Skin of body (tissue), 3 donors: ENCODE measurements at places on chromosomes 6 and 20. TPM values are rescaled to one million over a fixed set of nuclear protein-coding genes. Genes with fewer than 3 reads are reported as not detected.

The JPH2 gene
- 11.3 TPM for total RNA-seq

- DNase-seq = no peak
Measured at GRCh38 chr20:8267009-8267408, 134.9 kb downstream of the PLCB1 start.

GRCh38 chr6:119985952-119986736 is 636.6 kb upstream of the MAN1A1 start:
- DNase-seq = no peak

DNA sequence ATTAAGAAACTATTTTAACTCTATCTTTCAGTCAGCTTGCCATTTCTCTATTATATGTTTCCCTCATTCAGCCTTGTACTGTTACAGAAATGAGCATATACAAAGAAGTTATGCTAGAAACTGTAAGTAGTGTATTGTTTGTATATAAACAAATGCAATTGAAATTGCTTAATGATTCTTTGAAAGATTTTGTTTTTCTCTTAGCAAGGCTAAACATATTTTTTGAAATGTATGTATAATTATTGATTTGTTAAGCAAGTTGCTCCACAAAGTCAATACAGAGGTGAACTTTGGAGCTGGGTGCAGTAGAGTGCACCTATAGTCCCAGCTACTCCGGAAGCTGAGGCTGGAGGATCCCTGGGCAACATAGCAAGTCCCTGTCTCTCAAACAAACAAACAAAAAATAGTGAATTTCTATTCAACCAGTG is 253.6 kb downstream of the RNGTT start:
- no peak for DNase-seq

GRCh38 chr6:150800674-150801314 is 64.7 kb upstream of the MTHFD1L start:
- DNase-seq = peak; percentile 98

The DPPA5 gene
- not detected for total RNA-seq

The MSH5 gene
- 9.1 TPM for total RNA-seq

- no peak for DNase-seq
Measured at GRCh38 chr20:62826646-62827310, 9.9 kb downstream of the COL9A3 start.

GRCh38 chr20:12133553-12133952 is 215.9 kb downstream of the BTBD3 start:
- no peak for DNase-seq

- DNase-seq = no peak
Measured at GRCh38 chr6:4336778-4337442, 201.5 kb upstream of the ECI2 start.

The KCNB1 gene
- total RNA-seq = 2.4 TPM

- no peak for DNase-seq
Measured at GRCh38 chr6:7100753-7101081, 7.0 kb upstream of the RREB1 start.

DNA sequence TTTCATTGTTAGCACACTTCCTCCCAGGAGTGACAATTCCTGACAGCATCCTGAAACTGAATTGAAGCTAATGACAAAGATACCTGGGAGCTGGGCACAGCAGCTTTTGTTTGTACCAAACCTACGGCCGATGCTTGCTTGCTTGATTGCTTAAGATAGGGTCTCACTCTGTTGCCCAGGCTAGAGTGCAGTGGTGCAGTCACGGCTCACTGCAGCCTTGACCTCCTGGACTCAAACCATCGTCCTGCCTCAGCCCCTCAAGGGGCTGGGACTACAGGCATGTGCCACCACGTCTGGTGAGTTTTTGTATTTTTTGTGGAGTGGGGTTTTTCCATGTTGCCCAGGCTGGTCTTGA is 84.7 kb upstream of the SCP2D1 start:
- no peak for DNase-seq

The IPCEF1 gene
- 2.5 TPM for total RNA-seq

DNA sequence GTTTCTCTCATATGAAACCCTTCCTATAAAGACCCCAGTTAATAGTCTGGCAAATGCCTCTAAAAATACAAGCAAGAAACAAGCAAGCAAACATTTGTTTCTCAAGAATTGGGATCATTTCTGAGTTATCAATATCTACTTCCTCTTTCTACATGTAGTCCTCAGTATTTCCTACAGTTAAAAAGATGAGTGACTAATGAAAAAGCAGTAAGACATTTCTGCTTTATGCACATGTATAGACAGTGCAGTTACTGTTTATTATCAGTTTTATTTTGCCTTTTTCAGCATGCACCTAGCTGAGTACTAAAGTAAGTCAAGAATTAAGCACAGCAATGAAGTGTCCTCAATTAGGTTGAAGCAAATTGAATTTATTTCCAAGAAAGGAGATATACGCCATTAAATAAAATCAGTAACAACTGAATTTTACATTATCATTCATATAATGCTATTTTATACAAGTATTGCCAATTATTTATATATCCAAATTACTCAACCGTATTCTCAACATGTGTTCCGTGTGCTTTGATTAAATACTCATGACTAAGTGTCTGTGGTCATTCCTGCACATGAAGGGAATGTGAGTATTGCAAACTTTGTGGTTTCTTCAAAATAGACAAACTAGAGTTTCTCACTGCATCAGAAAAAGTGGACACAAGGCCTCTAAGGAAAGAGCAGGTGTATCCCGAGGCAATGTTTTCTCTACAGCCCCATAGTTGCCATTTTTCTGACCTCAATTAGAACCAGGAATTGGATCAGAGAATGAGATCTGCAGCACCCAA is 159.3 kb upstream of the MARCKS start:
- DNase-seq = no peak

GRCh38 chr6:122947355-122947754 is 48.7 kb upstream of the CLVS2 start:
- no peak for DNase-seq
